Endodermal cell (in vitro differentiated cells): ENCODE measurements at places on chromosomes 16 and 17.

DNA sequence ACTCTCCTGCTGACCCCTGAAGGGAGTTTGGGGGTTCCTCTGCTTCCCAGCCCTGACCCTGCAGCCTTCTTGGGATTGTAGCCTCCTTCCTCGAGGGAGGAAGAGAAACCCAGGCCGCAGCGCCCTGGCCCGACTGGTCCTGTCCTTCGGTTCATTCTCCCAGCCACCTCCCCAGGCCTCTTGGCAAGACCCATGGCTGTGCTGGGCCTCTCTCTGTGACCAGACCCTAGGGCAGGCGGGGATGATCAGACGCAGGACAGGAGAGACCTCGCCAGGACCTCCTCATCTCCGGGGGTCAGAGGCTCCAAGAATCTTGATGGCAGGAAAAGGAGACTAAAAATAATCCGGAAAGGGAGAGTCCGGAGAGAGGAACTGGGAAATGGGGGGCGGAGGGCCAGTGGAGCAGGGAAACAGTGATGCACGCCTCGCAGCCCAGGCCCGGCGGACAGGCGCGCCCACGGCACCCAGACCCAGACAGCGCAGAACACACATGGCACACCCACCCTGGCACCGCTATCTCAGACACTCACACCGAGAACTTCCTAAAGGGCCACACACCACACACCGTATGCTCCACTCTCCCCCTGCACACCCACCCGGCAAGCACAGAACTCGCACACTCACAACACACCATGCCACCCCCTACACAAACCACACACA is 1.2 kb downstream of the ARHGEF15 start:
- DNase-seq, result peak; percentile 62

DNA sequence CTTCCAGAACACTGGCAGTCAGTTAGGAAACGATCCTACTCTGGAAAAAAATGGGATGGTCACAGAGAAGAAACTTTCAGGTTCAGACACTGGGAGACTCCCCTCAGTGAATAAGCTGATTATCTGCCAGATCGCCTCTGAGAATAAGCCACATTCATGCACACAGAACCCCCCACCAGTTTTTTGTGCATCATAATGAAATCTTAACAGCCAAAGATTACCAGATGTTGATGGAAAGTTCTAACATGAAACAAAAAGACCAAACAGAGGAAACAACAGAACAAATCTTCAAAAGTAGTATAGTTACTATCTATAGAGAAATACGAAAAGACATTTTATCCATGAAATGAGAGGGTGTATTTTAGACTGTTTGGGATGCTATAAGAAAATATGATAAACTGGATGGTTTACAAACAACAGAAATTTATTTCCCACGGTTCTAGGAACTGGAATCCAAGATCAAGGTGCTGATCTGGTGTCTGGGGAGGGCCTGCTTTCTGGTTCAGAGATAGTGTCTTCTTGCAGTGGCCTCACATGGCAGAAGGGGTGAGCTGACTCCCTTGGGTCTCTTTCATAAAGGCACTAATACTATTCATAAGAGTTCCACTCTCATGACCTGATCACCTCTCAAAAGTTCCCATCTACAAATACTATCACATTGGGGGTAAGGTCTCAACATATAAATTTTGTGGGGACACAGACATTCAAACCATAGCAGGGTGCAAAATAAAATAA is 8.0 kb upstream of the AMZ2 start:
- no peak for DNase-seq

- no peak for DNase-seq
These were observed 39.8 kb downstream of the KSR1 start for GRCh38 chr17:27496005-27496404.

DNA sequence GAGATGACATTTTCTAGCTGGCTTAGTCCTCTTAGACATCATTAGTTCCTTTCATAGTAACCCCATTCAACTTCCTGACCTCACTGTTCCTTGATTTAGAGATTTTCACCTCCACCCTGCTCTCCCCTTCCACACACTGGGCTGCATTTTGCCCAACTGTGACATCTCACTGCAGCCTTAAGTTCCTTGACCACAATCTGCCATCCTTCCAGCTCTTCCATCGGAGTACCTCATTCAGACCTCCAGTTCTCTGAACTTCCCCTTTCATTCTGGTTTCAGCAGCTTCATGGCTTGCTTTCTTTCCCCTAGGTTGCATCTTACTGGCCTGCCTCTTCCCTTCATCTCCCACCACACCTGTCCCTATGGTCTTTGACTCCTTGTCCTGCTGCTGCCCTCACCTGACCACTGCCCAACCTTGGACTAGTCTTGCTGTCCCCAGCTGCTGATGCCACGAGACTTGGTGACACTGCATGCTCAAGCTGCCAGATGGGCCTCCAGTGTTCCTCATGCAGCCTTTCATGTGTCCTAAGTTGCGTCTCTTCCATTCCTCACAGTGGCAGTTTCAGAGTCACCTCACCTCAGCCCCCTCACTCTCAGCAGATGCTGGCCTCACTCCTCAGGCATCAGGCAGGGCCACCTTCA is 40.8 kb downstream of the NUP88 start:
- no peak for DNase-seq

DNA sequence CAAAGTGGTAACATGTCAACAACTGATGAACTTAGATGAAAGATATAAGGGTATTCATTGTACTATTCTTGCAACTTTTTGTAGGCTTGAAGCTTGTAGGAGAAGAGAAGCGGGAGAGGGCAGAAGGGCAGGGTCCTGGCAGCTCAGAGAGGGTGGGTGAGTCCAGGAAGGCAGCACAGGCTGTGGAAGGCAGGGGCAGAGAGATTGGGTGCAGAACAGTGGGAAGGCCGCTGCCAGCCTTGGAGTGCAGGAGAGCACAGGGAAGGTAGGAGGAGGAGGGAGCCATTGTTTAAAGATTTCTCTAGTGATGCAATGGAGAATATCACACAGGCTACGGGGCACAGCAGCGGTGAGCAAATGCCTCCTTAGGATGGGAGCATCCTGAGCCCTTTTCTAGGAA is 104.3 kb downstream of the N4BP1 start:
- DNase-seq, result no peak

GRCh38 chr17:15884731-15885130 is 60.2 kb upstream of the ADORA2B start:
- DNase-seq, result no peak

DNA sequence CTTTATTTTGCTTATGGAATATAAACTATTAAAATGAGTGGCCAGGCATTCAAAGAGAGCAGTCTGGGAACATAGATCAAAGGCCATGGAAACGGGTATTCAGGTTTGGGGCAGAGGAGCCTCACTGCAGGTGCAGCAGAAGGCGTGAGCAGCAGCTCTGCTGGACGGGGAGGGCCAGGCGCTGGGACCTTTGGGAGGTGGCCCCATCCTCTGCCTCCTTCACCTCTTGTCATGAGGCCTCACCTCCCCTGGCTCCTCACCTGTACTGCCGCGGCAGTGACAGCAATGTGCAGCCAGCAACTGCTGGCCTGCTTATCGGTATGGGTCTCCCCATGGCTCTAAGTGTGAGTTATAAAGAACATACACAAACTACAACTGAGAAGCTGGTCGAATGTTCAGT is 109.4 kb downstream of the CDK5R1 start:
- no peak for DNase-seq

- DNase-seq, result peak; percentile 88
These were observed 42.8 kb downstream of the SRCIN1 start for GRCh38 chr17:38562903-38563302.

GRCh38 chr16:5971924-5972323 is 874.3 kb upstream of the EEF2KMT start:
- DNase-seq, result no peak

DNA sequence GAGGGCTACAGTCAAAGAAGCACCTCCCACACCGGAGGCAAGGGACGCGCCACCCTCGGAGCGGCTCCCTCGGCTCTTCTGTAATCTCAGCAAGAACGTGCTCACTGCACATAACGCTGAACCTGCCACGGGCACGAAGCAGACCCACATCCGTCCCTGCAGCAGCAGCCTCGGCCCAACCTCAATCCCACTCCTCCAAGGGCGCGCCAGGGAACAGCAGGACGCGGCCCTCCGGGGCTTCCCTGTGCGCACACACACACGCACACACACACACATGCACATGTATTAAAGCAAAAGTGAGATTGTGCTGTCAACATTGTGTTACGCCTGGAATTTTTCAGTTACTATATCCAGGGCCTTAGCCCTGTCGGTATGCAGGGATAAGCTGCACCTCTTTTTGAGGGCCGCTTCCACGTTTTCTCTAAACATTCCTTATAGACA is 54.0 kb downstream of the TBC1D16 start:
- DNase-seq, result peak; percentile 39

DNA sequence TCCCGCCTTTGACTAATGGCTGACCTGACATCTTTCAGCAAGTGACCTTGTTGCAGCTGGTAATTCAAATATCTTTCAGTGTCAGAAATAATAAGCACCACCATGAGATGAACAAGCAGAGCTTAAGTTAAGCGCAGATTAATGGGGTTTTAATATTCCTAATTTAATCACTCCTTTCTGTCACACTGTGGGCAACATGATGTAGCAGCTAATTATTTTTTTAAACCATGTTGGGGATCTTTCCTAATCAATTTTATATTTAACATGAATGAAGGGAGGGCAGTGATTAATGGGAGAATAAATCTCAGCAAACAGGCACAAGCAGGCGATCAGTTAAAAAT is 353.6 kb upstream of the TNRC6C start:
- DNase-seq, result no peak

- no peak for DNase-seq
These were observed 532.9 kb downstream of the MAF start for GRCh38 chr16:79067600-79067999.

DNA sequence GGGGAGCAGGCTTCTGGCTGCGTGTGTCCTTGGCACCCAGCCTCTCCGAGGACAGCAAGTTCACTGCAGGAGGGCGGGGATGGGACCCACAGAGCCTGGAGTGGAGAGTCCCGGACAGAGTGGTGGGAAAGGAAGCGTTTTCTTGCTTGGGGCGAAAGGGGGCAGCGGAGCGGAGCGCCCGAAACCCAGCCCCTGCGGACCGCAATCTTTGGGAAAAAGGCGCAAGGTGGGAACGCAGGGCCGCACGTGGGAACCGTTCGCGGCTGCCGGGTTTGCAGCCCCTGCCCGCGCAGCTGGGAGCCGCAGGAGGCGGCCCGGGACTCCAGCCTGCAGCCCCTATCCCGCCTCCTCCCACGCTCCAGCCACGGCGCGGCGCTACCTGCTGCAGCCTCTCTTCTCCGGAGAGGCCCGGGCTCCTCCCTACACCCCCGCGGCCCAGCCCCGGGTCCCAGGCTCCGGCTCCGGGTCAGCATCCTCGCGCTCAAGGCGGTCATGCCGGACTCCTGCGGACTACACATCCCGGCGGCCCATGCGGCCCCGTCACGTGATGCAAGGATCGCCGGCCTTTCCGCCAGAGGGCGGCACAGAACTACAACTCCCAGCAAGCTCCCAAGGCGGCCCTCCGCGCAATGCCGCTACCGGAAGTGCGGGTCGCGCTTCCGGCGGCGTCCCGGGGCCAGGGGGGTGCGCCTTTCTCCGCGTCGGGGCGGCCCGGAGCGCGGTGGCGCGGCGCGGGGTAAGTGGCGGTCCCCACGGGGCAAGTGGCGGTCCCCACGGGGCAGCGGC is at the start of the genes NTHL1 and TSC2:
NTHL1 (minus strand) TSS at position 505 of the 786 bp plus-strand sequence; CDS start at position 494, 11 bp downstream.
TSC2 (plus strand) TSS at position 656 of the 786 bp plus-strand sequence. CDS start 631 bp downstream, outside the sequence.
- DNase-seq, result peak; percentile 99

DNA sequence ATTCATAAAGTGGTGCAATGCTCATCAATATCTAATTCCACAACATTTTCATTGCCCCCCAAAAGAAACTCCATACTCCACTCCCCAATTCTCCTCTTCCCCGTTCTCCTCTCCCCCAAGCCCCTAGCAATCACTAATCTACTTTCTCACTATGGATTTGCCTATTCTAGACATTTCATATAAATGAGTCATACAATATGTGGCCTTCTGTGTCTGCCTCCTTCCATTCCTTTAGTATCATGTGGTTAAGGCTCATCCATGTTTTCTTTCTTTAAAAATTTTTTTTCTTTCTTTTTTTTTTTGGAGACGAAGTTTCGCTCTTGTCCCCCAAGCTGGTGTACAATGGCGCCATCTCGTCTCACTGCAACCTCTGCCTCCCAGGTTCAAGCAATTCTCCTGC is 56.3 kb upstream of the HAS3 start:
- DNase-seq, result no peak

- peak; percentile 81 for DNase-seq
These were observed 789 bp upstream of the CCDC57 start for GRCh38 chr17:82213251-82214011.

- no peak for DNase-seq
These were observed 77.7 kb upstream of the EEF2KMT start for GRCh38 chr16:5175266-5175665.

GRCh38 chr17:42519546-42520491 is 16.2 kb upstream of the NAGLU start:
- peak; percentile 85 for DNase-seq

- no peak for DNase-seq
These were observed 46.9 kb downstream of the AXIN2 start for GRCh38 chr17:65514541-65514940.

- DNase-seq, result peak; percentile 38
These were observed 82.3 kb downstream of the NT5M start for GRCh38 chr17:17385491-17385890.

DNA sequence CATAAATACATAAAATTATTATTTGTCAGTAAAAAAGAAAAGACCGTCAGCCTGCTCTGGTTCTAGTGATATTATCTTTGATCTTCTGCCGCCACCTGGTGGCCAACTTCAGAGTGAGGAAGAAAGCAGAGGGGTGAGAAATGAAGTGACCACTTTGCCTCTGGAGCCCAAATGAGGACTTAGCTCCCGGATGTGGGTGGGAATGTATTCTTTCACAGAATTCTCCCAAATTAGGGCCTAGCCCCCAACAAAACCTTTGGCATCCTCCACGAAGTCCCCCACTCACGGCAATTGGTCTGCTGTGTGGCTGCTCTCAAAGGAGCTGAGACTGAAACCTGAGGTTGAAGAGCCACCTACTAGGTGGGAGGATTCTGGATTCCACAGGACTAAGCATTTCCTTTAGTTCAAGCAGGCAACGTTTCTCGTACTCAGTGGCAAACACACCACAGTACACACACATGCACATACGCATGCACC is 4.9 kb upstream of the ZNF267 start:
- DNase-seq, result peak; percentile 91

DNA sequence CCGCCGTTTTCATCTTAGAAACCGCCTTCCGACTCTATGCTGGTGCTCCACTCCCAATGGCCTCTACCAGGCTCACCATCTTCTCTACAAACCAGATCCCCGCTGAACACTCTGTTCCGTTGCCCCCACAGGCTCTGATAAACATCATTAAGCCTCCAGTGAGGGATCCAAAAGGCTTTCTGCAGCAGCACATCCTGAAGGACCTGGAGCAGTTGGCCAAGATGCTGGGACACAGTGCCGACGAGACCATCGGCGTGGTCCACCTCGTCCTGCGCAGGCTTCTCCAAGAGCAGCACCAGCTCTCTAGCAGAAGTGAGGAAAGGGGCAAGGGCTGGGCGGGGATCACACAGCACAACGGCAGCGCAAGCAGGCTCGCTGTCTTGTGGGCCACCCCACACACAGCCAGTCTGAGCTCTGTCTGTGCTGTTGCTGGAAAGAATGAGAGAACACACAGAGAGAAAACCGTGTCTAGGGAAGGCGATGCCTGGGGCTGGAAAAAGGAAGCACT is 33.5 kb upstream of the ENDOV start:
- no peak for DNase-seq
